ENCODE measurements at places on chromosomes 12 and 14.

DNA sequence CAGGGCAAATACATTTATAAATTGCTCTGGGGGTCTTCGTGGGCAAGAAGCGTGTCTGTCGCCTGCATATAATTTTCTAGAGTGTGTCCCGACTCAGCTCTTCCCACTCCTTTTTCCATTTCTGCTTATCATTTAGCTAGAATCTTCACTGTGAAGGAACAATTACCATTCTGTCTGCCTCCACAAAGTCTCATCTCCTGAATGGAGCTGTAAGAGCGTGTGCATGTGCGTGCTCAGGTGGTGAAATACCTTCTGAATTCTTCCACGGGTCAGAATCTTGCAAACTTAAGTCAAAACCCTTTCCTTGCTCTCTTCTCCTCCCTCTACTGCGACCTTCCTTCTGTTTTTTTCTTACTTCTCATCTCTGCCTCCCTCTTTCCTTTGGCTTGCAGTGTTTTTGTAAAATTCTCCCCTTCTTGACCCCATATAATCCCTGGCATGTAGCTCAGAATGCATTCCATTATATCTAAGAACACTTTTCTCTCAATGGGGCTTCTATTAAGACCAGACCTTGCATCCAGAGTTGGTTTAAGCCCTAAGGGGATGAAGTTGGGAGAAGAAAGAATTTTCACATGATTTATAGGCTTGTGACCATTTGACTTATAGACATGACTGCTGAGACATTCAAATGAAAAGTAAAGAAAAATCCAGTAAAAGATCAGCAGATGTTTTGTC lies 25.0 kb upstream of the GSG1 start:
- DNase-seq, result no peak

DNA sequence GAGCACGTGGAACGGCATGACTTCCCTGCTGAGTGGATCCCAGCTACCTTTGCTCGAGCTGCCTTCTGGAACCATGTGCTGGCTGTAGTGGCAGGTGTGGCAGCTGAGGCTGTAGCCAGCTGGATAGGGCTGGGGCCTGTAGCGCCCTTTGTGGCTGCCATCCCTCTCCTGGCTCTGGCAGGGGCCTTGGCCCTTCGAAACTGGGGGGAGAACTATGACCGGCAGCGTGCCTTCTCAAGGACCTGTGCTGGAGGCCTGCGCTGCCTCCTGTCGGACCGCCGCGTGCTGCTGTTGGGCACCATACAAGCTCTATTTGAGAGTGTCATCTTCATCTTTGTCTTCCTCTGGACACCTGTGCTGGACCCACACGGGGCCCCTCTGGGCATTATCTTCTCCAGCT lies 14.8 kb upstream of the ESPL1 start:
- no peak for DNase-seq

GRCh38 chr12:14913381-14913781 lies 25.0 kb downstream of the ERP27 start:
- DNase-seq, result no peak

- DNase-seq, result no peak
These were observed 7.9 kb upstream of the RFLNA start for GRCh38 chr12:124286971-124287370.

DNA sequence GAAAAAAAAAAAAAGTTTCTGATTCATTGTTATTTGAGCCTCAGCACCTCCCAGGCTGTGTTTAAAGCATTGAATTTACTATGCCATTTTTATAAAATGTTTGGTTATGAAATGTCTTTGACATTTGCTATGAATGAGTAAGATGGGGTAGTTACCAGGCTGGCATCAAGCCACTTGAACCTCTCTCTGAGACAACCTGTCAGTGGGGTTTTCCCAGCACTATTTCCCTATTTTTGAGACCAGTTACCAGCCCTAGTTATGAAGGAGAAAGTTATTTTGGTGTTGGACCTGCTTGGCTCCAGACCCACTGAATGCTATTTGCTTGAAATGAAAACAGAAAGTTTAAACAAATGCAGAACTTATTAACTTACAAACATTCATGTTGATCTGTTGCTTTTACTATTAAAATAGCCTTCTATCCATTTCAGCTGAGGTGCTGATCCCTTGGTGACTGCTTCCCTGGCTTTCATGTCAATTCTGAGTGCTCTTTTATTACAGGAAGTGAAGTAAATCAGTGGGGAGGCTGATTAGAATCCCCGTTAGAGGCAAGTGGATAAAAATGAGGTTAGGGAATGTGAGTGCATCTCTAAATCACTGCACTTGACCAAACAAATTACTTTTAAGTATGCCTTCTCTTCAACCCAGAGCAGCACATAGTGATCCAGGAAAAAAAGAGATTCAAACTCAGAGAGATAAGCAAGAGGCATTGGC lies 37.8 kb downstream of the LLPH start:
- no peak for DNase-seq

GRCh38 chr12:79933532-79934264 lies 1.2 kb downstream of the PPP1R12A start:
- DNase-seq, result no peak

DNA sequence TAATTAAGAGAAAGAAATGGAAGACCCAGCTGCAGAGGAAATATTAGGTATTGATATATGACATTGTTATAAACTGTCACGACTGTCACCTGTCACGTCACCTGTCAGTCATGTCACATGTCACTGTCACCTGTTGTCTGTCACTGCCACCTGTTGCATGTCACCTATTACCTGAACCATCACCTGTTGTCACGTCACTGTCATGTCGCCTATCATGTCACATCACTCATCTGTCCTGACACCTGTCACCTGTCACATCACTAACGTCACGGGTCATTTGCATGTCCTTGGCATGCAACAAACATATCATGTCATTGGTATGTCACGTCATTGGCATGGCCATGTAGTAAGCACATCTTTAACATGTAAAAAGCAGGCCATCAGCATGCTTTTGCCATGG lies 26.6 kb upstream of the TESC start:
- DNase-seq, result no peak

DNA sequence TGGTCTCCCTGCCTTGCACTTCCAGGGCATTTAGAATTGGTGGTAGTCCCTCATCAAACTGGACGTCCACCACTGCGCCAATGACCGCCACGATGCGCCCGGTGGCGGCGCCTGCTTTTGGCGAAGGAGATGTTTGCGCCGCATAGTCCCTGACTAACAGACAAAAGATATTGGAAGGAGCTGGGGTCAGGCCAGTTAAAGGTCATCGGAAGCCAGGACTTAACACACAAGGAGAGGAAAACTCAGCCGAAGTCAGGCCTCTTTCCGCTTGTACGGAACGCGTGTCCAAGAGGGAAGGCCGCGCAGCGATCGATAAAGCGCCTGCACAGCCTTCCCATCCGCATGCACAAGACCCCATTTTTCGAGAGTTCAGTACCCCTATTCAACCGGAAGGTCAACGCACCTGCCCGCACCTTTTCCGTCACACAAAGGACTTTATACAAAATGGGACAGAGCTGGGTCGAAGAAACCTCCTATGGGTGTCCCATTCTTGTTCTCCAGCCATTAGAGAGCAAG lies 525 bp downstream of the ATP5F1B start:
- DNase-seq, result no peak

- DNase-seq, result no peak
These were observed 3.7 kb downstream of the SH2B3 start for GRCh38 chr12:111409403-111409779.

Data from activated T-cell treated with anti-CD3 and anti-CD28 coated beads, Interleukin-2, amount 50 U/mL, for 4 hours (primary cell).